ENCODE measurements at places on chromosomes 5 and 9.

DNA sequence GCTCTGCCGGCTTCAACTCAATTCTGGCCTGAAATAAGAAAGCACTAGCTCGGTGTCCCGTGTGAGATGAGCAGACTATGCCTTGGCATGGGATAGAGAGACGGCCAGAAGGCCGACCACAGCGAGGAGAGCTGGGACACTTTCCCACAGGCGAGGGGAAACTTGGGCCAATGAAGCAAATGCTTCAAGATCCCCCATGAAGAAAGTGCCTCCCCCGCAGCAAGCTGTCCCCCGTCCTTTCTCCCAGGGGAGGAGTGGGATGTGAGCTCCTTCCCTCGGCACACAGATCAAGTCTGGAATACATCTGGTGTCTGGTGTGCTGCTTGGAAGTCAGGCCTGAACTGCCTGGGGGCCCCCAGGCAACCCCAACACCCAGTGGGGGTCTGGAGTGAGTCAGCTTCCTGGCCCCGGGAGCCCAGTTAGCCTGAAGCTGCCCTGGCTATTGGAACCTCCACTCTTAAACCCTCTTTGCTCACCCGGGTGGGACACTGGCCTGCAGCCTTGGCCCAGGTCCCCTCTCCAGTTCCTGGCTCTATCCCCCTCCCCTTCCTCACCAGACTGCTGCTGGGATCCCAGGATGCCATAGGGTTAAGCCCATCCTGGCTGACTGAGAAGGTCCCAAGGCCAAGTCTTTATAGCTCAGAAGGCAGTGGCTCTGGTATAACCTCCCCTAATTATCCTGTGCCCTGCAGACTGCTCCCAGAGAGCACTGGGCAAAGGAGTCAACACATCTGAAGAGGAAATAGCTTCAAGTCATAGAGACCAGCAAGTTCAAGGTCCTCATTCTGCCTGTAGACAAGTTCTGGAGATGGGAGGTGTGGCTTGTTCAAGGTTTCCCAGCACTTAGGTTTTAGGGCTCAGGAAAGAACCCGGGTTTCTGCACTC, 205.3 kb downstream of the TTLL11 start:
- no peak for DNase-seq

GRCh38 chr9:81305561-81306182, 383.7 kb downstream of the TLE1 start:
- DNase-seq, result no peak

- no peak for DNase-seq
Measured at GRCh38 chr9:120901755-120902568, 24.6 kb downstream of the TRAF1 start.

GRCh38 chr5:84028093-84028492, 307.4 kb upstream of the HAPLN1 start:
- no peak for DNase-seq

DNA sequence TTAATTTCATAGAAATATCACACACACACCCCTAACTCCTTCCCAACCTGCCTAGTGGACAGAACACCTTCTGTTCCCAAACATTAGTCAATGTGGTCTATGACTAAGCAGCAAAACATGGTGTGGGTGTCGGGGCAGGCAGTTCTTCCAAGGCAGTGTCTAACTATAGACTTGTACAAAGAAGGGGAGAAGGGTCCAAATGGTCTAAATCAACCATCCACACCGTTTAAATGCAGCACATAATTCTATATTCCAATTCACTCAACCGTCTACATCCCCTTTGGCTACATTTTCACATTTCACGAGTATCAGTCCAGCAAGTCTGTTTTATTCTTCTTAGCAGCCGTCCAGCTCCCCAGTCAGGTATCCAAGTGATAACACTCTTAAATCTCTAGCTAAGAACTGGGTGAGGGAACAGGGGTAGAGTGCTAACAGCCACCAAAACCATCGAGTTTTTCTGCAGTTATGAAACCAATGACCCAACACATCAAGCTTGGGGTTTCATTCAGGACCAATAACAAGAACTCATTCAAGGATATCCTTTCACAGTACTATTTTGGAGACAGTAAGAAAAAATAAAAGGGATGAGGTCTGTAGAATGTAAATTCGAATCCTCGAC, 3.3 kb downstream of the ZNF608 start:
- no peak for DNase-seq

GRCh38 chr9:108473209-108474112, 382.3 kb downstream of the ACTL7B start:
- no peak for DNase-seq
